T-helper 17 cell (primary cell): ENCODE measurements at places on chromosomes 16 and 17. TPM values are rescaled to one million over a fixed set of nuclear protein-coding genes. Genes with fewer than 3 reads are reported as not detected.

FBXL16 gene
- total RNA-seq = 35.3 TPM

TEKT1 gene
- total RNA-seq = not detected

CHST5 gene
- total RNA-seq = 0.16 TPM

KRTAP9-4 gene
- not detected for total RNA-seq

- DNase-seq = no peak
Measured at GRCh38 chr16:55570159-55570558, 3.7 kb downstream of the CAPNS2 start.

DNA sequence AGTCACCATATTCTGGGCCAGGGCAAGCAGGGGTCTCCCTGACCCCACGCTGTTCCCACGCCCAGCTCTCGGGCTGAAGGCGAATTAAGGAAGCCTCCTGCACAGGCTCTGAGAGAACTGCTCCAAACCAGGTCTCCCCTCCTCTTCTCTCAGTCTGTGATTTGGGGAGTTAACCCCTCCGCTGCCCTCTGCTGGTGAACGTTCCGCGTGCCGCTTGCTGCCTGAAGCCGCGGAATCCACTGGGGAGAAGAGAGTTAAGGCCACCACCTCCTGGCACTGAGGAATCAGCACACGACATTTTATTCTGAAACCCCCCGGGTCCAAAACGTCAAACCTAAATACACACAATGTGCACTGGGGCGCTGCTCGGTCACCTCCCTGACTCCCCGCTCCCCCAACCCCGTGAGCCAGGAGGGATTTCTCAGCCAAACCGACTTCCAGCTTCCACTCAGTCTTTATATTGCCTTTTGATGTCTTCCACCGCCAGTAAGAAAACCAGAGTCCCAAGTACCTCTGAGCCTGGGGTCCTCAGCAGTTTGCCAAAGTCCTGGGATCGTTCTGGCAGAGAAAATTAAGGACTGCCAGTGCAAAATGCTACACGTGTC lies 54.4 kb upstream of the RCVRN start:
- DNase-seq = no peak

GRCh38 chr17:48795444-48796162 lies 21.4 kb downstream of the TTLL6 start:
- DNase-seq = no peak

DNA sequence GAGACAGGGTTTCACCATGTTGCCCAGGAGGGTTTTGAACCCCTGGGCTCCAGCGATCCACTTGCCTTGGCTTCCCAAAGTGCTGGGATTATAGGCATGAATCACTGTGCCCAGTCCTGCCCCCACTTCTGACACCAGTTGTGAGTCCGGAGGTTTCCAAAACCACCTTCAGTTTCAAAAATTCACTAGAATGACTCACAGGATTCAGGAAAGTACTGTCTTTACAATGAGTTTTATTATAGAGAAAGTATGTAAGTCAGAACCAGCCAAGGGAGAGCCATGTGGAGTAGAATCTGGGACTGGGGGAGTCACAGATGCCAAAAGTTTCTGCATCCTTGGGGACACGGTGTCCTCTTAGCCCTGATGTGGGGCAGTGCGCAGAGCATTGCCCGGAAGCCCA lies 55.1 kb downstream of the PLD6 start:
- no peak for DNase-seq

GRCh38 chr16:16988963-16989362 lies 481.8 kb downstream of the XYLT1 start:
- no peak for DNase-seq

DNA sequence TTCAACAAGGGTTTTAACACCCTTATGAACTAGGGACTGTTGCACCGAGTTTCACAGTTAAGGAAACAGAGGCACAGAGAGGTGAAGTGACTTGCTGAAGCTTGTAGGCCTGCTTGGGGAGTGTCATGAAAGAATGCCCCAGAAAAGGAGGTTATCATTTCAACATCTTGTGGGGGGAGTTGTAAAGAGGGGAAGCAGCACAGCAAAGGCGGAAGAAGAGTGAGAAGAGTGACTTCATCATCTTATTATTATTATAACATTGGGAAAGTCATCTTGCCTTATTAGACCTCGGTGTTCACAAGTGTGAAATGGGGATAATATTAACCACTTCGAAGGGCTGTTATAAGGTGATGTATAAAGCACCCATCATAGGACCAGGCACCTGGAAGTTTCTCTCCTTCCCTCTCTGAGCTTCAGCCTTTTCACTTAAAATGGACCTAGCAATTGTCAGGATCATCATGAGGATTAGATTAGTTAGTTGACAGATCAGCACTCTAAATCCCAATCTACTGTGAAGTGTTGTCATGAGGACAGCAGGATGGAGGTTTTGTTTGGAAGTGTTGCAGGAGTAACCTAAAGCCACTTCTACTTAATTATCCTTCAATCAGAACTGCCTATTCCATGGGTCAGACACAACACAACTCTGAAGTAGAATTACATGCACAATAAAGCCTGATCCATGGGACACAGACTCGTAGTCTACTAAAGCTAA lies 2.3 kb downstream of the CCL4 start:
- no peak for DNase-seq

DNA sequence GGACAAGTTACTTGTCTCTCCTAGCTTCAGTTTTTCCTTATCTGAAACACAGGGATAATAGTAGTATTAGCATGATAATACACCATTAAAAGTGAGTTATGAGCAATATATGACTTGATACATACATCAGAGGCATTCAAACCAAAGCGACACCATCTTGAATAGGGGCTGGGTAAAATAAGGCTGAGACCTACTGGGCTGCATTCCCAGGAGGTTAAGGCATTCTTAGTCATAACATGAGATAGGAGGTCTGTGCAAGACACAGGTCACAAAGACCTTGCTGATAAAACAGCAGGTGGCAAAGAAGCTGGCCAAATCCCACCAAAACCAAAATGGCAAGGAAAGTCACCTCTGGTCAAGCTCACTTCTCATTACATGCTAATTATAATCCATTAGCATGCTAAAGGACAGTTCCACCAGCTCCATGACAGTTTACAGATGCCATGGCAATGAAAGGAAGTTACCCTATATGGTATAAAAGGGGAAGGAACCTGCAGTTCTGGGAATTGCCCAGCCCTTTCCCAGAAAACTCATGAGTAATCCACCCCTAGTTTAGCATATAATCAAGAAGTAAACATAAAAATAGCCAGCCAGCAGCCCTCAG lies 37.2 kb upstream of the HS3ST3A1 start:
- no peak for DNase-seq

GRCh38 chr17:77531002-77531401 lies 390.2 kb downstream of the SEC14L1 start:
- no peak for DNase-seq

- DNase-seq = no peak
Measured at GRCh38 chr16:73176577-73177013, 128.7 kb upstream of the ZFHX3 start.

- no peak for DNase-seq
Measured at GRCh38 chr16:79431923-79432322, 168.6 kb downstream of the MAF start.

DNA sequence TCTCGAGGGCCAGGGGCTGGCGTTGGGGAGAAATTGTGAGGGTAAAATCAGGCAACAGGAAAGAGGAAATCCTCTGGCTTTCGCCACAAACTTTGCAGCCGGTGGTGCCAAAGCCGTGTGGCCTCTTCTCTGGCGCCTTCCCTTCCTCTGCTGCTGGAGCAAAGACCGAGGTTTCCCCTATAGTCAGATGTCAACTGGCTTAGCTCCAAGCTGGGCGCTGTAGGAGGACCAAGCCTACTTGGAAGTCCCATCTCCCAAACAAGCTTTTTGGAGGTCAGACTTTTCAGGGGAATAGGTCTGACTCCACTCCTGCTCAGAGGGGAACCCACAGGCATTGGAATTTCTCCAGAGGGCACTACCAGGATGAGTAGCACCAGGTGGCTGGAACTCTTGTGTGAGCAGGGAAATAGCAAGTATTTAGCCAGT lies 5.0 kb downstream of the IGFBP4 start:
- no peak for DNase-seq

- no peak for DNase-seq
Measured at GRCh38 chr17:36048066-36048465, 16.0 kb upstream of the CCL18 start.

DNA sequence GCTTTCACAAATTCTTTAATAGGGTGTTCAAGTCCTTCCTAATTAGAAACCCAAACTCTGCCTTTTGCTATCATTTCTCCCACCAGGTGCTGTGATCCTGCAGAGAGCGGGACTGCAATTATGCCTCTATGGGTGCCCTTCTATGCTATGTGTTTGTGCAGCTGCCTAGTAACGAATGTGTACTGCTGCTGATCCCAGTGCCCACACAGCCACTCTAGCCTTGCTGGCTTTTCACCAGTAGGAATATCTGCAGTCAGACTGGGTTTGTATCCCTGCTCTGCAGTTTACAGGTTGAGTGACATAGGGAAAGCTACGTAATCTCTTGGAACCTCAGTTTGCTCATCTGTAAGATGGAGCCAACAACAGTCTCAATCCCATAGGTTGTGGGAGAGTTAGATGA lies 179.6 kb upstream of the IRX3 start:
- no peak for DNase-seq

DNA sequence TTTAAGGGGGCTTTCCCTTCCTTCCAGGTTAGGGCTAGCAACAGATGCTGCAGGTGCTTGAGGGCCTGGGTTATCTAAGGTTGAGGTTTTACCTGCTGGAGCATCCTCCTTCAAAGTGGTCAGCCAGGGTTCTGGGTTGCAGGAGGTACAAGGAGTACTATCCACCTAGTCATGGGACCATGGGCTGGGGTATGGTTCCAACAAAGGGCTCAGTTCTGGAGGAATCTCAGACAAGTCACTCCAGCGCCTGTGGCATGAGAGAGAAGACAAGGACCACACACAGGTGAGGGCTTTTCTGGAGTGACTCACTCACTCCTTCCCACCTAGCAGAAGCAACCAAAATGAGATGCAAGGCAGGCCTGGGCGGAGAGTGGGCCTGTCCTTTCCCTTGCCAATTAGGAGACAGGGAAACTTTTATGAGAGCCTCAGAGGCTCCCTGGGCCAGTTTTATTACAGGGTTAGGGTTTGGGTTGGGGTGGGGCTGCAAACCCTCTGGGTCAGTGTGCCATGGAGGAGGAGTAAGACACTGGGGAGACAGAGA lies 2.2 kb downstream of the MYO19 start:
- no peak for DNase-seq

- DNase-seq = no peak
Measured at GRCh38 chr17:82940226-82941020, 100.6 kb upstream of the ZNF750 start.

- no peak for DNase-seq
Measured at GRCh38 chr17:59783221-59784047, 76.0 kb downstream of the VMP1 start.

GRCh38 chr17:17345686-17346427 lies 42.7 kb downstream of the NT5M start:
- no peak for DNase-seq

DNA sequence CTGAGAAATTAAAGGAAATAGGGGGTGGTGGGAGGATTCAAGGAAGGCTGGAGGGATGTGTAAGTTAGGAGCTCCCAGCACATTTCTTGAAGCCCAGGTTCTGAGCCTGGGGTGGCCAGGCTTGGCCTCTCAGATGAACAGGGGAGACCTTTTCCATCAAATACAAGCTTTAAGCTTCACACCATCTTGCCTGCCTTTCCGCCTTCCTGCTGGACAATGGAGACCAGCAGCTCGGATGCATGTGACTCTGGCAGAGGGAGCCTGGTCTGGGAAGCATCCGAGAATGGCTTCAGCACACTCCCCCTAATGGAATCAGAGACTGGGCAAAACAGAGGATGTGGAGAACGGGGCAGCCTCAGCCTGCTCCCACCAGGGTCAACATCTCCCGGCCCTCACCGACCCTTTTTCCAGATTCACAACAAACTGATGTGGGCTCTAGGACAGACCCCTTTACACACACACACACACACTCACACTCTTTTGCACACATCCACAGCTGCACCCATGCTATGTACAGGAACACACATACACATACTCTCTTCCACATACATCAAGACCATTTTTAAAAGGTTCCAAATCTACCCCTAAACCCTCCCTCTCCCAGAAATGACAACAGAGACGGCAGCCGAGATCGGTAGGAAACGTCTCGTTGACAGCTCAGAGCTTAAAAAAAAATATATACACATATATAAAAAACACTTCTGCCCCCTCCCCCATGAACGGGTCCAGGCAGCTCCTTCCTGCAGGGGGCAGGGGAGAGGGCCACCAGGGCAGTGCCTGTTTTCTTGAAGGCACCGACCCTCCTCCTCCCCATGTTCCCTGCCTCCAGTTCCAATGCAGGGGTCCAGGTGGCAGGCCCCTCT lies 6.5 kb upstream of the ATXN7L3 start:
- no peak for DNase-seq

DNA sequence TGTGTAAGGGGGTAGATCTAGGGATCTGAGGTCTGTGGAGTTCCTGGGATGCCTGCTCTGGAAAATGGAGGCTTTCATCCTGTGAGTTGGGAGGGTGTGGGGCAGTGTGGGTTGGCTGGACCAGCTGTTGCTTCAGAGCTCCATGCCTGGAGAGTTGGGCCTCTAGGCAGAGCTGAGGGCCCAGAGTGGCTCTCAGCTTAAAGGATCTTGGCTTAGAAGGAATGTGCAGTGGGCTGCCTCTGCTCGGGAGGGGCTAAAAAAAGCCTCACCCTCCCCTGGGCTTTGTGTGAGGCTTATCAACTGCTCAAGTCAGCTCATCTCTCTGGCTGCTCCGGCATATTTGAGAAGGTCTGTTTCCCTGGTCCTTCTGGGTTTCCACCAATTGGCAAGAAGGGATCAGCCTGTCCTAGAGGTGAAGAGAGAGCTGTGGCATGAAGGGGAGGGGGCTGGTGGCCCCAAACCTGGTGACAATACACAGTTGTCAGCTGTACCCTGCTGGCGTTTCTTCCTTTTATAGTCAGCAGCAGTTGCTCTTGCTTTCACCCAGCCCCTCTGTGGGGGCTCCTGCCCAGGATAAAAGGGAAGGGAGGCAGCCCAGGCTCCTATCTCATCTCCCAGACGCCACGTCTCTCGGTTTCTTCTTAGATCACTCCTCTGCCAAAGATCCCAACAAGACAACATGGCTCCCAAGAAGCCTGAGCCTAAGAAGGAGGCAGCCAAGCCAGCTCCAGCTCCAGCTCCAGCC lies at the start of gene MYL4:
Gene MYL4 (plus strand): TSS at position 605 of the 745 bp plus-strand sequence. CDS start 75 bp downstream, at position 680.
- no peak for DNase-seq

GRCh38 chr17:35104844-35105450 lies 14.7 kb downstream of the RAD51D start:
- DNase-seq = no peak

DNA sequence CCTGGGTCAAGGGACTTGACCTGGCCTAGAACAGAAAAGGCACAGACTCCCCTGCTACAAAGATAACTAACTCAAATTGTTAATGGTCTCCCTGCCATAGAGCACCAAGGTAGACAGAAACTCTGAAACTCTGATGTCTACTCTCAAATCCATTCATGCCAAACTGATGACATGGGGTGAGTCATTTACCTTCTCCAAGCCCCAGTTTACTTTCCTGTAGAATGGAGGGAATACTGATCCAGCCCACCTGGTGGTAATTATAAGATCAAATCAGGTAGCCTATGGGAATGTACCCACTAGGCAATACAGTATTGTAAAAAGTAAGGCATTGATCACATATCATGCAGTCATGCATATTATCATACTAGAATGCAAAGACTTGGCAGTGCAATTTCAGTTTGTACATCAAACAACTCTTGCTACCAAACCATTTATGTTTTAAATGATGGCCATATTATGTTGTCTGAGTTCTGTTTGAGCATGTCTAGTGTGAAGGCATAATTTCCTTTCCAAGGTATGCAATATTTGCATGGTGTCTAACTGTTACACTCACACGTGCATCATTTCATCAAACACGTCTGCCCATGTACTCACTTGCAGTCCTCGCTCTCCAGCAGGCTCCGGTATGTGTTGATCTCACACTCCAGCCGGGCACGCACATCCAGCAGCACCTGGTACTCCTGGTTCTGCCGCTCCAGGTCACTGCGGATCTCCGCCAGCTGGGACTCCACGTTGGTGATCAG lies 3.0 kb downstream of the KRT31 start:
- DNase-seq = no peak

- DNase-seq = no peak
Measured at GRCh38 chr16:70770291-70770625, 30.7 kb downstream of the VAC14 start.
